ENCODE measurements at places on chromosomes 3 and 15.

GRCh38 chr3:133506215-133506901, 67.1 kb upstream of the CDV3 start:
- DNase-seq, result no peak

DNA sequence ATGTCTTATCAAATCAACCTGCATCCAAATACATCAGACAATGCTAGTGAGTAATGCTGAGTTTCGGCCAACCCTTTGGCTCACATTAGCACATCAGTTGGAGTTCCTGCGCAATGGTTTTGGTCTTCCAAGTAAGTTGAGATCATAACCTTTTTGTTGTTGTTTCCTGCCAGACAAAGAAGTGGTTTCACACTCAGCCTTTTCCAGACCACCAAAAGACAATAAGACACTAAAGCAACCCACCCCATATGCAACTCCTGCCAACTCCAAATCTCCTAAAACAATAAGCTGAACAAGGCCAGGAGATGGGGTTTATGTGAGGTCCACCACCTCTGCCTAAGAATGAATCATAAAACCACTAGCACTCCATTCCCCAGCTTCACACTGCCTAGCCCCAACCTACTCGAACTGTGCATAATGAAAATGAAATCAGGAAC, 177.0 kb downstream of the ERC2 start:
- no peak for DNase-seq

- DNase-seq, result no peak
Observed at GRCh38 chr3:196208942-196209695, 2.1 kb downstream of the ZDHHC19 start.

DNA sequence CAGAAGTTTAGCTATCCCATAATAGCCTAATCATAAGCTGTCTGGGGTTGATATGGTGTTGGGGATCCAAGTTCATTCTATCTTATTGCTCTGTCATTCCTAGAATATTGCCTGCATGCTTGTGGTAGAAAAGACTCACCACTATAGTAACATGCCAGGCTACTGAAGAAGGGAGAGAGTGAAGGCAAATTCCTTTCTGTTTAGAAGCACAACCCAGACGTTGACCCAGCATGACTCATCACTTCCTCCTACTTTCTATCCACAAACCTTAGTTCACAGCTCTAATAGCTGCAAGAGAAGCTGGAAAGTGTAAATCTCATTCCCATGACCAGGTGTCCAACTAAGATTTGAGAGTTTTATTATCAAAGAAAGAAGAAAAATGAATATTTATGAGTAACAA, 57.8 kb upstream of the NMD3 start:
- no peak for DNase-seq

- DNase-seq, result no peak
Observed at GRCh38 chr3:57150113-57150581, 15.0 kb downstream of the IL17RD start.

DNA sequence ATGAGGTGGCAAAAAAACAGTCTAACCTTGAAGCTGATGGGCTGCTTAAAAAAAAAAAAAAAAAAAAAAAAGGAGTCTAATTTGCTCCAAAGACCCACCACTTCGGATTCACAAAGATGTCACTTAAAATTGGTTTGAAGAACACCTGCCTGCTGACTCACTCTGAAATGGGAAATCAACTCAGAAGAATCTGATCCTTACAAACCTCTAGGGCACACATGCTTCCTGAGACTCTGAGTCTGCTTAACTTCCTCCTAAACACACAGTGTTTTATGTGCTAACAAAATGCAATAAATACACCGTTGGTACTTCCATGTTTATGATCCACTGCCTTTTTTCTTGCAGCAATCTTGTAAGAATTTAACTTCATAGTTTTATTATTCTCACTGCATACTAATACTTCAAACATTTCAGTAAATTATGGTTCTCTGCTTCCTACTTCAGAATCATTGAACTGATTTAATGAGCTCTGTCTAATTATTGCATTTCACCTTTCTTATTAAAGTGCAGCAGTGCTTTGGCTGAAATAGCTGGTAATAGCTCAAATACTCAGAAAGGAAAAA, 73.0 kb upstream of the FRMD4B start:
- DNase-seq, result no peak

- DNase-seq, result no peak
Observed at GRCh38 chr3:33229066-33229465, 10.5 kb upstream of the SUSD5 start.

DNA sequence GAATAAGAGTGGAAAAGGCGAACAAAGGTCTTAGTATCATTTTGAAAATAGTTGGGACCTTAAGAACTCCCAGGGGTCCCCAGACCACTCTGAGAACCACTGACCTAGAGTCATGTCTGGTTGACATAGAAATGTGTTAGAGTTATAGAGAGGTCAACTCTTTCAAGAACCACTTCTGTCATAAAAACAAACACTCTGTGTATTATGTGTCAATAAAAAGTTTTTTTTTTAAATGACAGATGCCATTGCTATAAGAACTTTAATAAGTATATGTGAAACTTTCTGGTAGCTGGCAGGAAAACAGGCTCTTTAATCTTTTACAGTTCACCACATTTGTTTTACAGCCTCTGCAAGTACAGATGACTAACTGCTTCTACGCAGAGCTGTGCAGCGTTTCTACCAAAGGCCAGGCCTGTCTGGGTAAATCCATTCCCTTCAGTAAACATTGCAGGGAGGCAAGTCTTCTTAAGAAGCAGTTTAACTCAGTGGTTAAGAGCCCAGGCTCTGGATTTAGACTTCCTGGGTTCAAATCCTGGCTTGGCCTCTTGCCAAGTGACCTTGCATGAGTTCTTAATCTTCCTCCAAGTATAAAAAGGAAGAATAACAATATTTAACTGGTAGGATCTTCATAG, 56.6 kb downstream of the RFTN1 start:
- no peak for DNase-seq

DNA sequence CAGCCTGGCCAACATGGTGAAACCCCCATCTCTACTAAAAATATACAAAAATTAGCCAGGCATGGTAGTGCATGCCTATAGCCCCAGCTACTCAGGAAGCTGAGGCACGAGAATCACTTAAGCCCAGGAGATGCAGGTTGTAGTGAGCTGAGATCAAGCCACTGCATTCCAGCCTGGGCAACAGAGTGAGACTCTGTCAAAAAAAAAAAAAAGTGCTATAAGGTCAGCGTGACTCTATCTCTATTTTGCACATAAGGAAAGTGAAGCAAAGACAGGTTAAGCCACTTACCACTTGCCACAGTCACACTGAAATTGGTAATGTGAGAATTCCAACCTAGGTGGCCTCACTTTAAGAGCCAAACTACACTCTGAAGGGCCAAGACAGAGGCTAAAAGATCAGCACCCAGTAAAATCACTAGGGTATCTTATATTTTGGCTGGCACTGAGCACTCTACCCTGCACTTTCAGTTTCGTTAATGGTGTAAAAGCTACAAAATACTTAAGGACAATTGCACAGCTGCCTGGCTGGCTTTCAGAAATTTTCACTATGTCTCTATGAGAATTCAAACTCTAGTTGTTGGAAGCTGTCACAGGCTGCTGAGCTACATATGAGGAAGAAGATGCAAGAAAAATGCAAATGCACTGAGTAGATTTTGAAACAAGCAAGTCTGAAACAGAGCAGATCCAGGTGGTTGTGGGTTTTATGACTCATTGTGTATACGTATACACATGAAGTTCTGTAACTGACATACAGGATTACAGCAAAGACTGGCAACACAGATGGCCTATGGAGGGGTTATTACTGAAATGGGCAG, 32.7 kb downstream of the TRANK1 start:
- DNase-seq, result no peak

DNA sequence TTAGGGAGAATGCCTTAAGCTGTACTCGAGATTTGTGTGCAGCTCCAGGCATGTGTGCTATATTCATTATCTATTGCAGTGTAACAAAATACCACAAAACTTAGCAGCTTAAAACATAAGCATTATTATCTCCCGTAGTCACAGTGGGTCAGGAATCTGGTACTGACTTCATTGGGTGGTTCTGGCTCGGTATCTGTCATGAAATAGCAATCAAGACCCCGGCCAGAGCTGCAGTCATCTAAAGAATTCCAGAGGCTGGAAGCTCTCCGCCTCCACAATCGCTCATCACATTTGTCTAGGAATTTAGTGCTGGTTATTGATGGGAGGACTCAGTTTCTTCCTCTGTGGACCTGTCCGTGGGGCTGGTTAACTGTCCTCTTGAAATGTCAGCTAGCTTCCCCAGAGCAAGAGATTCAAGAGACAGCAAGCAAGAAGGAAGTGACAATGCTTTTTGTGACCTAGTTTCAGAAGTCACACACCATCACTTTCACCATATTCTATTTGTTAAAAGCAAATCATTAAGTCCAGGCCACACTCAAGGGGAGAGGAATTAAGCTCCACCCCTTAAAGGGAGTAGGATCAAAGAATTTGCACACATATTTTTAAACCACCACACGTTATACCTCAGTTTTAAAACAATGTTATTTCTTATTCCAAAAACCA, 76.1 kb downstream of the TOP2B start:
- no peak for DNase-seq

DNA sequence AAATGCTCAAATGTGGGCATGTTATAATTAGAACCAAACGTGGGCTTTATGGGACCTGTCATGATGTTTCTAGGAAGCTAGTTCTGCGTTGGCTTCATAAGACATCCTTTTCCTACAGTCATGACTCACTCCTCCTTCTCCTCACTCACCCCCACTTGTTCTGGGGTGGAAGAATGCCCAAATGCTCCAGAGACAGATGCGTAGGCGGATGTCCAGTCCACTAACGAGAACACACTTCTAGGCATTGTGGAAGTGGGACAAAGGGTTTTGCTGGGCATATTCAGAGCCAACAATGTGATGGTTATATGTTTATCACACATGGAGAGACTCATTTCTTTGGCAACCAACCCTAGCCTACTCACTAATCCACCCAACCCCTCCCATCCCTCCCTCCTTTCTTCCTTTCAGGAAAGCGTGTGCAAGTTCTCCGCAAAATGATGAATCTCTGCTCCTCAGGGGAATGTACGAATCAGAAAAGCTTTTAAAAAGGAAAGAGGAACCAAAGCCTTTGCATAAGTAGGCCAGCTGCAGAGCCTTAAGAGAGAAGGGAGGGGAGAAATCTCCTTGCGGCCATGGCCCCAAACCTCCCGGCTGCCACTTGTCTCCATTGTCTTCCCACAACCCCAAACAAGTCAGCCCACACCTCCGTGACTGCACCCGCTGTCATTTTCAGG, 123.0 kb upstream of the SPRED1 start:
- DNase-seq, result peak; percentile 21

DNA sequence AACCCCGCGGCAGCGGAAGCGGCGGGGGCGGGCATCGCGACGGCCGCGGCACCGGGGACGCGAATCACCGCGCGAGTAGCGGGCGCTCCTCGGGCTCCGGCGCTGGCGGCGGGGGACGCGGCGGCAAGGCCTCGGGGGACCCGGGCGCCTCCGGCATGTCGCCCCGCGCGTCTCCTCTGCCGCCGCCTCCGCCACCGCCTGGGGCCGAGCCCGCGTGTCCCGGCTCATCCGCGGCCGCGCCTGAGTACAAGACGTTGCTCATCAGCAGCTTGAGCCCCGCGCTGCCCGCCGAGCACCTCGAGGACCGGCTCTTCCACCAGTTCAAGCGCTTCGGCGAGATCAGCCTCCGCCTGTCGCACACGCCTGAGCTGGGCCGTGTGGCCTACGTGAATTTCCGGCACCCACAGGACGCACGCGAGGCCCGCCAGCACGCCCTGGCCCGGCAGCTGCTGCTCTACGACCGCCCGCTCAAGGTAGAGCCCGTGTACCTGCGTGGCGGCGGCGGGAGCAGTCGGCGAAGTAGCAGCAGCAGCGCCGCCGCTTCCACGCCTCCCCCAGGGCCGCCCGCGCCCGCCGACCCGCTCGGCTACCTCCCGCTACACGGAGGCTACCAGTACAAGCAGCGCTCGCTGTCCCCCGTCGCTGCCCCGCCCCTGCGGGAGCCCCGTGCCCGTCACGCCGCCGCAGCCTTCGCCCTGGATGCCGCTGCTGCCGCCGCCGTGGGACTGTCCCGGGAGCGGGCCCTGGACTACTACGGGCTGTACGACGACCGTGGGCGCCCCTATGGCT, 675 bp downstream of the RBM15B start:
- no peak for DNase-seq

- peak; percentile 72 for DNase-seq
Observed at GRCh38 chr15:74245342-74245931, 9.3 kb downstream of the CCDC33 start.

DNA sequence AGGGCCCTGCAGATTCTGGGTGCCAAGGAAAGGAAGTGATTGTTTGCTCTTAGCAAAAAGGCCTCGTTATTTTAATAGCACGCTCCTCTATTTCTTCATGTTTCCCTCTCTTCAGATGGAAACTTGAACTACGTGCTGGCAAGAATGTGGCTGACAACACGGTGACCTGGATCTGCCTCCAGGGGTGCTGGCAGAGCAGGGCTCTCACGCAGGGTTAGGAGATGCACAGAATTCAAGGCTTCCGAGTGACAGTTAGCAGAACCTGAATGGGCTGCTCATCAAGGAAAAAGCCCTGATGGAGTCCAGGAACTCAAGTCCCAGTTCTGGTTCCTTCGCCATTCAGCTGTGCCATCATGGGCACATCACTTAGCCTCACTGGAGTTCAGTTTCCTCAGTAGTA, 22.7 kb downstream of the CYP19A1 start:
- DNase-seq, result no peak

DNA sequence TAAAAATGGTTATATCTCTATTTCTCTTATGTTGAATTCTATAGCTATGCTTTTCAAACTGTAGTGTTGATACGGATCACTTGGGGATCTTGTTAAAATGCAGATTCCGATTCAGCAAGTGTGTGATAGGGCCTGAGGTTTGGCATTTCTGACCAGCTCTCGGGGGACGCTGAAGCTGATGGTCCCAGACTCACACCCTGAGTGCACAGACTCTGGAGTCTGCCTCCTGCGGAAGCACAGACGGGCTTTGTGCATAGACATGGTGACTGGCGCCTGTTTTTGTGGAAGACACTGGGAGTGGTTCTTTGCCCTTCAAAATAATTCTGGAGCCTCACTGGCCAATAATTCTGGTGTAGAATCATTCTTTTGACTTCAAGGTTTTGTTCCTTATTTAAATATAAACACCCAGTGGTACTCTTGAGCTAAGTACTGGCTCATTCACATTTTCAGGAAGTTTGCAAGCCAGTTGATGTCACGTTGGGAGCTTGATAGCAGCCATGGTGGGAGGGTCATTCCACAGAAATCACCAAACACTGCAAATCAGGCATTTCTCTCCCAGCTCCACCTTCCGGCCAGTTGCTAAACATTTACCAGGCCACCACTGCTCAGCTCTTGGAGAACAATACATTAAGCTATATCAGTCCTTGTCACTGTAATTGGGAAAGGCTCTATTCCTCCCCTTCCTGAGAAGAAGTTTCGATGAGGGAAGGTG, 19.2 kb downstream of the CLDN11 start:
- DNase-seq, result no peak

DNA sequence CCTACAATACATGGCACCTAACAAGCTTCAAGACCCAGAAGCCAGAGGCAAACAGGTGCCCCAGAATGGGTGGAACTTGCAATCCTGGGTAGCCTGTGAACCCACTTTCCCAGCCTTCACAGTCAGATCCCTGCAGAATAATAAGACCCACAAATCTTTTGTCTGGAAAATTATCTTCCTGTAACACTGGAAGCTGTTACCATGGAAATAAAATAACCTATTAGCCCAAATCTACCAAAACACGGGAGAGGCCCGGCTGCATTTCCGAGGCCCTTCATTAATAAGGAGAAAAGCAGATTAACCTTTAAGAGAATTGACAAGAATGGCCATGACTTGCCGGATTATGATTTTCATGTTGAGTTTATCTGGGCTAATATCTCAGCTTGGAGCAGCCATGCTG, 256.1 kb upstream of the PROK2 start:
- no peak for DNase-seq

- no peak for DNase-seq
Observed at GRCh38 chr15:39125226-39125625, 455.7 kb upstream of the THBS1 start.

All from HAP-1 (cell line).